Natural killer cell (primary cell): ENCODE measurements at places on chromosomes 4 and X.

DNA sequence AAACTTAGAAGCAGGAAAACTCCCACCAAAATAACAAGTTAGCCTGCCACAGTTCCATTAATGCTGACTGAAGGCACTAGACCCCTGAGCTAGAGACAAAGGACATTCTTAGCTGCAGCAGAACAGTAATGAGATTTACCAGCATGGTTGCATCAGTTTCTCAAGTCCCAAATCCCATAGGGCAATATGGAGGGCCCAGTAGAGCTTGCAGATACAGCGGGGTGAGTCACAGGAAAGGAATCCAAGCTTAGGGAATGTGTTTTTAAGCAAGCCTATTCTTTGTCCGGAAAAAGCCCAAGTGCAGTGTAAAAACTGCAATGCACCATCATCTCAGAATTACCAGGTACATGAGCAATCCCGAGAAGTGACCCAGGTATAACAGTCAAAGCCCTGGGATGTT is 51.3 kb upstream of the EXOC1L start:
- DNase-seq: no peak

- no peak for DNase-seq
Measured at GRCh38 chr4:136458326-136458725, 1074.0 kb downstream of the PCDH18 start.

DNA sequence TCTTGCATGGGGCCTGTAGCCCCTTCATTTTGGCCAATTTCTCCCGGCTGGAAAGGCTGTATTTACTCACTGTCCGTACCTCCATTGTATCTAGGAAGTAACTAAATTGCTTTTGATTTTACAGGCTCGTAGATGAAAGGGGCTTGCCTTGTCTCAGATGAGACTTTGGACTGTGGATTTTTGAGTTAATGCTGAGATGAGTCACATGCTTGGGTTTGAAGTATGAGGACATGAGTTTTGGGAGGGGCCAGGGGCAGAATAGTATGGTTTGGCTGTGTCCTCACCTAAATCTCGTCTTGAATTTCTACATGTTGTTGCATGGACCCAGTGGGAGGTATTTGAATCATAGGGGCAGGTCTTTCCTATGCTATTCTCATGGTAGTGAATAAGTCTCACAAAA is 407.6 kb upstream of the NDST3 start:
- DNase-seq: no peak

DNA sequence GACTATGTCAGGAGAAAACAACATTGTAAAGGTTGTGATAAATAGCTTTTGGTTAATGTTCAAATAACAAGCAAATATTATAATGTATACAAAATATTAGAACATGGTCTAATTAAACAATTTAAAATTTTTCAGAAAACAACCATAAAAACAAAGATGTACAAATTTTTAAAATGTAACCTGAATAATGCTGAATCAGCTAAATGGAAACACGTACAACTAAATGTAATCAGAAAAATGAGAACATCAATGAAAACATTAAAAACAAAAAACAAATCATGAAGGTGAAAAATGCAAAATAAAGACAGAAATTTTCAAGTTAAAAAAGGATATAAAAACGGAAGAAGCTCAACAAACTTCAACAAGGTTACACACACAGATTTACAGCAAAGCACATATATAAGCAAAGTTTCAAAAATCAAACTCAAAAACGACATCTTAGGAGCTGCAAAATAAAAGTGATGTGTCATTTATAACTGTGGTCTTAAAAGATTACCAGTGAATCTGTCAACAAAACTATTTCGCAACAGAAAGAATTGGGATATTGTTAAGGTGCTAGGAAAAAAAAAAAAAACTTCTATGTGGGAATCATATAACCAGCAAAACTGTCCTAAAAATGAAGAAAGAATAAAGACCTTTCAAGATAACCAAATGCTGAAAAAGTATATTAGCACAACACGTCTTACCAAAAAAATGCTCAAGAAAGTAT is 31.8 kb downstream of the ZNF732 start:
- no peak for DNase-seq

GRCh38 chrX:33138677-33139249 is 72.6 kb downstream of the DMD start:
- DNase-seq: no peak

DNA sequence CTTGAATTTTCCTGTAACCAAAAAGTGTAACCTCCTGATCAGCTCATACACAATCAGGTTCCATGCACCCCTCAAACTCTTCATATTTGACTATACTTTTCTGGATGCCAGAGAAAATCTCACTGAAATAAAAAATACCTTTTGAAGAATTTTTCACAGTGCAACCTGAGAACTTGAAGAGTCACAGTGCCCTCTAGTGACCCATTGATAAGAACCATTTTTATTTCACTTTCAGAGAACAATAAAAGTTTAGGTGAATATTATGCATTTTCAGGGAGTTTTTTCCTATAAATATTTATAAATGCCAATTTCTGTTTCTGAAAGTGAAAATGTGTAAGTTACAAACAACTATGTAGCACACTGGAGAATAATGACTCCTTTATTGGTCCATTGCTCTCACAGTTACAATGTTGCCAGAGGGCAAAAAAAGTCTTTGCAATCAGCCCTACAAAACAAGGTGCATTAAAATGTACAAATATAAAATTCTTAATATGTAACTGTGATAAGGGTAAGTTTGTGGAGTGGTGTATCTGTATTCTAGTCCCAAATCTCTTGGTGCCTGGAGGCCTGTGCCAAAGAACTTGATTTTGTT is 153.6 kb upstream of the INTU start:
- no peak for DNase-seq

DNA sequence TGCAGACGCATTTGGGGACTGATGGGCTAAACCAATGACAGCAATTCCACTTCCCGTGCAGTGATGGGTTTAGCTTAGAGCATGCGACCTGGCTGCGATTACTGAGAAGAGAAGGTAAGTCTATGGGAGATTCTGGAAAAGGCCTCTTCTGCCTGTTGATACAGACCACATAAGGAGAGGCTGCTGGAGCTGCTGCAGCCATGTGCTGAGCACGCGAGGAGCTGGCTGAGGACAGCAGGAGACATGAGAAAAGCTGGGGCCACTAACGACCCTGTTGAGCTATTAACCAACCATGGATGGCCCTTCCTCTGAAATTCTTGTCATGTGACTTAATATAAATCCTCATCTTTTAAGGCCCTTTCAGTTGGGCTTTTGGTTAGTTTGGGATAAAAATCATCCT is 199.9 kb downstream of the PRDM5 start:
- no peak for DNase-seq

DNA sequence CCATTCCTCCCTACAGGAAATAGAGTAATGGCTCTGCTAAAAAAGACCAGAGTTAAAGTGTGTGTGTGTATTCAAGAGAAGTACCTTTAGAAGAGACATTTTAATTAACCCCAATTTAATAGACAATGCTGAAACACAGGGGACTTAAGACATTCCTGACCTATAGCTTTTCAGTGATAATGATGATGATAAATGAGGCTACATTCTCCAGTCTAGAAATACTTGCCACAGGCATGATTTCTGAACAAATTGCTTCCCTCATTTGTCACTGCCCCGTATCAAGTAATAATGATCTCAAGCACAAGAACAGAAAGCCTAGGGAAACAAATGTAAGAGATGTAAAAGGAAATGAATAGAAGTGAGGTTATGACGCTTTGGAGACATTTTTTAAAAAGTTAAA is 117.1 kb downstream of the UNC5C start:
- no peak for DNase-seq

DNA sequence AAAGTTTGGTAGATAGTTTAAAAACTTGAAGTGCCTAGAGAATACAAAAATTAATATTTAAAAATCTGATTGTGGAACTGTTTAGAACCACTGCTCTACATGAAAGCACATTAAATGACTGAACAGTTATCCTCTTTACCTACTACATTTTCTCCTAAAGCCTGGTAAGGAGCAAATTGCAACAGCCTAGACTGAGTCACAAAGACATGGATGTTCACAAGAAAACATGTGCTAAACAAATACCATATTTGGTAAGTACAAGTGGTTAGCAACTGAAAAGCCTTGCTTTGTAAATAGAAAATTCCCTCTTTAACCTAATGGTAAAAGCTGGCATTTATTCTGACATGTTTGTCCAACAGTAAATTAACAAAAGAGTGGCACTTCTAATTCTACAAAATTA is 203.1 kb downstream of the FBXO8 start:
- DNase-seq: no peak

- DNase-seq: no peak
Measured at GRCh38 chr4:28682847-28683246, 1822.2 kb downstream of the STIM2 start.
